ENCODE measurements at places on chromosomes 6 and 20. TPM values are rescaled to one million over a fixed set of nuclear protein-coding genes. Genes with fewer than 3 reads are reported as not detected.

IL17A gene
- 0.51 TPM for total RNA-seq

OLIG3 gene
- total RNA-seq, result 0.26 TPM

TAGAP gene
- 145 TPM for total RNA-seq

DNA sequence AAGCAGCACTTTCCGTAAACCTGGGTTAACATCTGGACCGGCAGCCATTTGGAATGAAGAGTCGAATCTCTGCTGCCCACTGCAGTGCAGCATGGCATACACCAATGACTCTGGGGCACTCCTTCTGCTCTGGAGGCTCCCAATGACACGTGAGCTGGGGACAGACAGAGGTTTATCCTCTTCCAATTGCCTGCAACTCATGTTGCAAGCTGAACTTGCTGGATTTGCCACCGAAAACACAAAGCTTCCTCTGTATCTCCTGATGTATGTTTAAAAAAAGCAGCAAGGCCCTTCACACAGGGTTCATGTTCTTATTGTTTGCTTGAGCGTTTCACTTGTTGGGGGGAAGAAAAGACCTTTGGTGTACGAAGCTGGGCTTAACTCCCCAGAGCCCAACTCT, 10.8 kb downstream of the NCOA5 start:
- H3K27me3 ChIP-seq, result no peaks in the 10 kb centered on the region
- H3K4me1 ChIP-seq, result peaks cover 16% of the 10 kb centered on the region
- H3K27ac ChIP-seq, result no peak overlapping the region
- H3K4me3 ChIP-seq, result no peak overlapping the region

TSHZ2 gene
- total RNA-seq, result 1.5 TPM

- H3K27ac ChIP-seq, result no peak overlapping the region
- no peak overlapping the region for H3K4me3 ChIP-seq
- DNase-seq, result no peak
- H3K27me3 ChIP-seq, result no peaks in the 10 kb centered on the region
These were observed 240.3 kb downstream of the DLL1 start for GRCh38 chr6:170050591-170051041.

ABHD16B gene
- total RNA-seq, result not detected

CGA gene
- not detected for total RNA-seq

GRCh38 chr6:162733489-162733888, 5.7 kb downstream of the PACRG start:
- H3K27ac ChIP-seq, result no peak overlapping the region
- no peak overlapping the region for H3K4me3 ChIP-seq
- no peaks in the 10 kb centered on the region for H3K4me1 ChIP-seq

IRAK1BP1 gene
- total RNA-seq, result 2.9 TPM

DNA sequence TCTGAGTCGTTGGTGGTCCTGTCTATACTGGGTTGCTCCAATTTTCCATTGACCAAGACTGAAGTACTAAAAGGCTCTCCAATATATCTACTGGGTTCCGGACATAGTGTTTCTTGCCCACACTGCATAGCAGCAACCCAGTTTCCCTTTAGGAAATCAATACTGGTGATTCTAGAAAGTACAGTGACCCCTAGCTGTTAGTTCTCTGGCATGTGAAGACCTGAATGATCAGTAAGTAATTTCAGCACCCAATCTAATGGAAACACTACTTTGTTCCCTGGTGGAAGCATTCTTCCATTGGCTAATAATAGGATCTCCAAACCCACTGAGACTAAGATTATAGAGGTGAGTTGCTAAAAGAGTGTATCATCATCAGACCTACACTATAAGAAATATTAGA, 40.8 kb upstream of the STMND1 start:
- H3K36me3 ChIP-seq, result no peaks in the 10 kb centered on the region
- H3K4me1 ChIP-seq, result no peaks in the 10 kb centered on the region
- H3K27me3 ChIP-seq, result no peaks in the 10 kb centered on the region
- no peak overlapping the region for H3K4me3 ChIP-seq
- no peak for DNase-seq

COL12A1 gene
- not detected for total RNA-seq

GRCh38 chr20:63955281-63955826, 862 bp downstream of the UCKL1 start:
- H3K27ac ChIP-seq, result peak overlapping the region; percentile 79
- peak; percentile 37 for DNase-seq
- no peaks in the 10 kb centered on the region for H3K36me3 ChIP-seq
- H3K4me1 ChIP-seq, result peaks cover 26% of the 10 kb centered on the region

DNA sequence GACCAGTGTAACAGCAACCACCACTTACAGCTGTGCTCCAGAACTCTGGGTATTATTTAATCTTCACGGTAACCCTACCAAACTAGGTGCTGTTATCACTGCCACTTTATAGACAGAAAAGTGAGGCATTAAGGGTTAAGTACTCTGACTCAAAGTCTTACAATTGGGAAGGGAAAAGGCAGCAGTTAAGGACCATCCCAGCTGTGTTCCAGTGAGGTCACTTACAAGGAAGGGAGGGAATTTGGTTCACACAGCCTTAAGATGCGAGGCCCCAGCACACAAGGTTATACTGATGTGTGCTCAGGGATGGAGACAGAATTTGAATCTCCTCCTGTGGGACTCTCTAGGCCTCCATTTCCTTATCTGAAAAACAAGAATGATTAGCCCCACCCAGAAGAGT, 46.7 kb downstream of the TRERF1 start:
- no peak overlapping the region for H3K4me3 ChIP-seq
- H3K36me3 ChIP-seq, result no peaks in the 10 kb centered on the region
- H3K27ac ChIP-seq, result no peak overlapping the region
- H3K4me1 ChIP-seq, result peaks cover 67% of the 10 kb centered on the region
- no peak for DNase-seq

DNA sequence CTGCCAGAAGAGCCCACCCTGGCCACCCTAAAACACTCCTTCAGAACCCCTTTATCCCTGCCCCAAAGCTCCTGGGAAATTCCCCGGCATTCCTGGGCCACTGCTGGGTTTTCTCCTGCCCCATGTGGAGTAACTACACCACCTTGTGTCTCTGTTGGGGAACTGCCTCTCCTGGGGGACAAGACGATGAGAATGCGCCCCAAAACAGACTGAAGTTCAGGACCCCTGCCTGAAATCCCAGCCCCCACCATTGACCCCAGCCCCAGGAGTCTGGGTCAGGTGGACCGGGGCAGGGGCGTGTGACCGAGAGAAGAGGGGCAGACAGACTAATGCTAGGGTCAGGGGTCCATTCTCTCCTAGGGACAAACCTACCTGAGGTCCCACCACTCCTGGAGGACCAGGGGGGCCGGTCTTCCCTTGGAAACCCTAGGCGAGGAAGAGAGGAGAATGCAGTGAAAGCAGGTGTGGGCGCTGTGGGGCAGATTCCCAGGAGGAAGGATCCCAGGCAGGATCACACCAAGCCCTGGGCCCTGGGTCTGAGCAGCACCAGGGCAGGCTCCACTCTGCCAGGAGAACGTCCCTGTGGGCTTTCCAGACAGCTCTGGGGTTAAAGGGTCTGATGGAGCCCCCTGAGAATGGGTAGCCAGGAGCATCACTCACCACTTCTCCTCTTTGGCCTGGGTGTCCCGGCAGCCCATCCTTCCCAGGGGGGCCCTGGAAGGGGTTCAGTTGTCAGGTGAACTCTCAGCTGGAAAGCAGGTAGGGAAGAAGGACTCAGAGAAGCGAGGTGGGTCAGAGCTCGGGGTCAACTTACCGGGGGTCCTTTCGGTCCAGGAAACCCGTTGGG, 19.4 kb downstream of the COL11A2 start:
- H3K27ac ChIP-seq, result no peak overlapping the region
- H3K4me3 ChIP-seq, result no peak overlapping the region
- no peaks in the 10 kb centered on the region for H3K4me1 ChIP-seq
- H3K36me3 ChIP-seq, result no peaks in the 10 kb centered on the region
- no peak for DNase-seq

DNA sequence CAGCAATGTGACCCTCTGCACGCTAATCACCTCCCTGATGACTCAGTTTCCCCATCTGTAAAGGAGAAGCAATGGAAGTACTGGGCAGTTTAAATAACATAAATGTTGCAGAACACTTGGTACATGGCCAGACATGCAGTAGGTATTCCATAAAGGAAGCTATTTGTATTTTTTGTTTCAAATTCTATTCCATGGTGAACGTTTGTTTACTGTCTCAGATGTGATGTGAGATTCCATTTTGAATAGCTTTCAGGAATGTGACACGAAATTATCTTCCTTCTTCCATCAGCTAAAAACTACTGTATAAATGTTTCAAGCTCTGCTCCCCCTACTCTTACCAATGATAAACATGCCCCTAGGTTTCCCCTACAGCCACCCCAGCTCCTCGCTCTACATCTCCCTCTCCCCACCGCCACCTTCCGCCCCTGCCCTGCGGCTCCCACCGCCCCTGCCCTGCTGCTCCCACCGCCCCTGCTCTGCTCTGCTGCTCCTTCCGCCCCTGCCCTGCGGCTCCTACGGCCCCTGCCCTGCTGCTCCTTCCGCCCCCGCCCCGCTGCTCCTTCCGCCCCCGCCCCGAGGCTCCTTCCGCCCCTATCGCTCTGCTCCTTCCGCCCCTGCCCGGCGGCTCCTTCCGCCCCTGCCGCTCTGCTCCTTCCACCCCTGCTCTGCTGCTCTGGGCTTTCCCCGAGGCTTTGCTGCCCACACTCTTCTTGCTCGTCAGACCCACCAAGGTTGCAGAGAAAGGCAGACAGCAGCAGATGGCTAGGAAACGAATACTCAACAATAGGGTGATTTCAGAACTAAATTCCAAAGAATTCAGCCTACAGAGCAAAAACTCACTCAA, 78.9 kb downstream of the THBS2 start:
- no peaks in the 10 kb centered on the region for H3K4me1 ChIP-seq
- H3K27me3 ChIP-seq, result no peaks in the 10 kb centered on the region
- no peak overlapping the region for H3K4me3 ChIP-seq
- H3K36me3 ChIP-seq, result no peaks in the 10 kb centered on the region
- no peak for DNase-seq
- H3K27ac ChIP-seq, result no peak overlapping the region

DNA sequence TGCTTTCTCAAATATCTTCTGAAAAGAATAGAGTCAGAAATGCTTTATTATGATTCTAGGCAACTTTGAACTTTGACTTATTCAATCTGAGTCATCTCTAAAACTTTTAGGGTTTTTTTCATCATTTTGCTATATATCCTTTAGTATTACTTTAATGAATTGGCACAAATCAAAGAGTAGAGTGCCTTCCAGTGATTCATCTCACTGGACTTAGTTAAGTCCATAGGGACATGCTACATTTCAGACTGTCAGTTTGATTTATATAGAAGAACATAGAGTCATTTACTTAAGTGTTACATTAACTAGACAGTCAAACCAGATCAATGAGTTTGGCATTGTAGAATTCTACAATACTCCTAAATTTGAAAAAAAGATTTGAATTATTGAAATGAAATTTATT, 1235.7 kb upstream of the MAP3K7 start:
- no peak overlapping the region for H3K27ac ChIP-seq
- H3K4me1 ChIP-seq, result no peaks in the 10 kb centered on the region
- no peak overlapping the region for H3K4me3 ChIP-seq
- H3K27me3 ChIP-seq, result no peaks in the 10 kb centered on the region
- H3K36me3 ChIP-seq, result no peaks in the 10 kb centered on the region
- no peak for DNase-seq

DNA sequence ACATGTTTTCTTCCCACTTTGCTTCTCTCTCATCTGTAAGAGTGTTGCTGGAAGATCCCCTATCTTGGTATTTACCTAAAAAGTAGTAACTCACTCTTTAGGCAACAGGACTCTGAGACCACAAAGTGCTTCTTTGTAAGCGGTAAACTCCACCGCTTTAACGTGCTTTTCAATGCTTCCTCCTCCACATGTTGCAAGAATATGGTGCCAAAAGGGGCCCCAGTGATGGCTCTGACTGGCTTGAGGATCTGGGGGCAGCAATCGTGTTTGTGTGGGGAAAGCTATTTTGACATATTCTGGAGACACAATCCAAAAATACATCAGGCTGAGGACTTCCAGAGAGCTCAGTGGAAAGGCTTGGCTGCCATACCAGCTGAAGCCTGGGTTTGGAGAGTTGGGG, 12.4 kb upstream of the CPNE5 start:
- no peaks in the 10 kb centered on the region for H3K27me3 ChIP-seq
- DNase-seq, result no peak
- peaks cover 14% of the 10 kb centered on the region for H3K36me3 ChIP-seq
- H3K4me1 ChIP-seq, result no peaks in the 10 kb centered on the region
- no peak overlapping the region for H3K4me3 ChIP-seq

DNA sequence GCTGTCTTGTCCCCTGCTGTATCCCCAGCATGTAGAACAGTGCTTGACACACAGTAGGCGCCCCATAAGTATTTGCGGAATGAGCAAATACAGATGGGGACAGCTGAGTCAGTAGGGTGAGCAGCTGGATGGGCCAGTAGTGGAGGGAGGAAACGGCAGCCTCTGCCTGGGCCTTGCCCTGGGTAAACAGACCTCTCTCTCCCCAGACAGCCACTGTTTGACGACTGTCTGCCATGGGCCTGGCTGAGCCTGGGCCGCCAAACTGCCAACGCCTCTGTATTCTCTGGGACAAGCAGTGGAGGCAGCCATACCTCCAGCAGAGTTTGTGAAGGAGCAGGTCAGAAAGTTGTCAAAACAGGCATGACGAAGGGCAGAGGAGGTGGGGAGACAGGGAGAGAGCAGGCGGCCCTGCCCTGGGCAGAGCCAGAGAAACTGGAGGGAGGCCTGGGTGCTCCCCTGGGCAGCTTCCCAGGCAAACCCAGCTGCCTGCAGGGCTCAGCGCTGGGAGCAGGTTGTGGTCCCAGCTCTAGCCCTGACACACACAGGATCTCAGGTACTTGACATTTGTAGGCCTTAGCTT, 15.2 kb downstream of the HNF4A start:
- H3K4me3 ChIP-seq, result no peak overlapping the region
- no peaks in the 10 kb centered on the region for H3K27me3 ChIP-seq
- H3K36me3 ChIP-seq, result no peaks in the 10 kb centered on the region

GRCh38 chr6:11432091-11432490, 105.5 kb upstream of the TMEM170B start:
- no peak for DNase-seq
- no peak overlapping the region for H3K4me3 ChIP-seq
- no peak overlapping the region for H3K27ac ChIP-seq

PRPF6 gene
- 76.2 TPM for total RNA-seq

GNMT gene
- 0.51 TPM for total RNA-seq

DNA sequence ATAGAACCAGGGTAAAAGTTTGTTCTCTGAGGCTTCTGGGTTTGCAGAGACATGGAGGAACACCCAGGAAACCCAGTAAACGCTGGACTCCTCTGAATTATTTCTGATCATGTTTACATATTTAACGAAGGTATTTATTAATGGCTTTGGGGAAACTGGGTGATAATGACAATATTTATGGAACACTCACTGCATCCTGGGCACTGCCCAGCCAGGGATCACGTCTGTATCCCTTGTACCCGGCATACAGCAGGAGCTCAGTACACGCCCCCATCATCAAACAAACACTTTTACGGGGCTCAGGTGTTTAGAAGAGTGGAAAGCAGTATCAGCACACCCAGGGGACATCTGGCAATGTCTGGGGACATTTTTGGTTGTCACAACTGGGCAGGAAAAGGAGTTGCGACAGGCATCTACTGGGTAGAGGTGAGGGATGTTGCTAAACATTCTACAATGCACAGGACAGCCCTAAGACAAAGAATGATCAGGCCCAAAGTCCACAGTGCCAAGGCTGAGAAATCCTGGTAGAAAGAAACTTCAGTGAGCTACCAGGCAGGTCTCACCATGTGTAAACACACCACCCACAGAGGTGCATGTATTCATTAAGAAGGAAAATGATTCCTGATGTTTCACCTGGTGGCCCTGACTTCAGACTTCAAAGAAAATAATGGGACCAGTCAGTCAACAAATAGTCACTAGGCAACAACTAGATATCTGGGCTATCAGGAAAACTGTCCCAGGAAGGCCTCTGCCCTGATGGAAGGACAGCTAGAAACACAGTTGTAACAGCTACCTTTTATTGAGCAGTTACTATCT, 35.3 kb downstream of the ZMYND8 start:
- no peak for DNase-seq
- no peaks in the 10 kb centered on the region for H3K27me3 ChIP-seq
- peaks cover 57% of the 10 kb centered on the region for H3K4me1 ChIP-seq
- no peak overlapping the region for H3K27ac ChIP-seq
- H3K4me3 ChIP-seq, result no peak overlapping the region

WFDC5 gene
- not detected for total RNA-seq

TXLNB gene
- total RNA-seq, result 0.47 TPM

All from CD8-positive, alpha-beta memory T cell (primary cell).